ENCODE measurements at places on chromosomes 1 and 21. TPM values are rescaled to one million over a fixed set of nuclear protein-coding genes. Genes with fewer than 3 reads are reported as not detected.

DNA sequence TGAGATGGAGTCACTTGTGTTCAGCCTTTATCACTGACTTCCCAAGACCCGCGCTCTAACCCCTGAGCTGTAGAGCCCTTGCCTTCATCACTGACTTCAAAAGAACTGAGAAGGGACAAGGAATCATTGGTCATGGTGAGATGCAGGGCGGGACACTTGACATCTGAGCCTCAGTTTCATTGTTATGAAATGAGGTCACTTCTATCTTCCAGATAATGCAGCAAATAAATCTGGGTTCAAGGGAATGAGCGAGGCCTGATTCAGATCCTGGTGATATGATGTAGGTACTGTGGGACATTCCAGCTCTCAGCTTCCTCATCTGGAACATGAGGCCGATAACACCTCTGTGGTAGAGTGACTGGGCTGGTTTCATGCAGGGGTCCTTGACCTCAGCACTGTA is 13.8 kb downstream of the KAZN start:
- DNase-seq, result no peak

DNA sequence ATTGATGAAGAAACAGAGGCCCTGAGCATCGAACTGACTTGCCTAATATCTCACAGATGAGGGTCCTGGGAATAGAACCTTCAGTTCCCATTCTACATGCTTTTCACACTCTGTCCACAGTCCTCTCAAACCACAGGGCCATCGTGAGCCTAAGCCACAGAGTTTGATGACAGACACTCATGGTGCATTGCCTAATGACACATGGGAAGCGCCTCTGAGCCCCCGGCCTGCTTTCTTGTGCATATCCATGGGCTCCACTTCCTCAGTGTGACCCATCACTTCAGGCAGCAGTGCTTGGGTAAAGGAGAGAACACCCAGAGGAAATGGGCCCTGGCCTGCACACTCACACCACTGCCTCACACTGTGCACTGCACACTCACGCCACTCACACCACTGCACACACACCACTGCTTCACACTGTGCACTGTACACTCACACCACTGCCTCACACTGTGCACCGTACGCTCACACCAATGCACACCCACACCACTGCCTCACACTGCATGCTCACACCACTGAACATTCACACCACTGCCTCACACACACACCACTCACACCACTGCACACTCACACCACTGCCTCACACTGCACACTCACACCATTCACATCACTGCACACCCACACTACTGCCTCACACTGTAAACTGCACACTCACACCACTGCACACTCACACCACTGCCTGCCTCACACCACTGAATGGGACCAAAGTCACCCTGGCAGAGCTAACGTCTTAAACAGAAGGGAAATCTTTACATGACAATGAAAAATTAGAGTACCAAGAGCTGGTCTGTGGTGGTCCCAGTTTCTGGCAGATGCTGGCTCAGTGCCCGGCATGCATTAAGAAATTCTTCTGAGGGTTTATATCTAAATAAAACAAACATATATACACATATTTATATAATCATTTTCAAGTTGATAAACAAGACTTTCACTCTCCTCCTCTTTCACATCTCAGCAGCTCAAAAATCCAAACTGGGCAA is 53.0 kb downstream of the KANK4 start:
- DNase-seq, result no peak

DNA sequence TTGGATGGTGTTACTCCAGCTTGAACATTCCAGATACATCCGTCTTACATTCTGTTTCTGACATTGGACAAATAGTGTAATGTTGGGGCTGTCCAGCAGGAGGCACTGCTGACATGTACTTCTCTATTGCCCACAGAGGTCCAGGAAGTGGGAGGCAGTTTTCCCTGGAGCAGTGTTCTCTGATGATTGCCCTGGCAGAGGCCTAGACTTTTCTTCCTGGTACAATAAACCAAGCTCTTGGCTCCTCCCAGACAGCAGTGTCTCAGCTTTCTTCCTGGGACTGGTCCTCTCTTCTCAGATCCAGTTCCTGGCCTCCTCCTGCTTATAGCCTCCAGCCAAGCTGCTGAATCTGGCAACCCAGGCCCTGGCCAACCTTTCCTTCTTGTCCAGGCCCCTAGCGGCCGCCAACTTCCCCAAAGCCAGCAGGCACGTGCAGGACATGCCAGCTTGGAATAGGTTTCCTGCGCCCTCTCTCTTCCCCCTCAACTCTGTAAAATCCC is 14.9 kb upstream of the IFNLR1 start:
- peak; percentile 96 for DNase-seq

DNA sequence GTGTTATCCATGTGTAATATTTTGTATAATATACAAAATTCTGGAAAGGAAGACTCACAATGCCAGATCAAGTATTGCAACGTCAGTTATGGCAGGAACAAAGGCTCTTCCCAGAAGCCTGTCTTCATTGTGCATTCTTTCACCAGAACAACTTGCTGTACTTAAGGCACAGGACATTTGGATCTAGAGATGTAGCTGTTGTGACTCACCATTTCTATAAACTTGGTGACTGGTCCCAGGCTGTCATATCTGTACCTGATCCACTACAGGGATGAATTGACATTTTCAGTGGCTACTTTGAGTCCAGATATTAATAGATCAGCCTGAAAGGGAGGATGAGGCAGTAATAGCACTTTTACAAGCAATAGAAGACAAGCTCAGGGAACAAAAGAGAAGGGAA is 299.8 kb downstream of the DISC1 start:
- DNase-seq, result no peak

- DNase-seq, result no peak
Measured at GRCh38 chr1:181073638-181074037, 14.9 kb upstream of the IER5 start.

- no peak for DNase-seq
Measured at GRCh38 chr1:157992833-157993146, 655 bp upstream of the KIRREL1 start.

- DNase-seq, result no peak
Measured at GRCh38 chr1:227559499-227559898, 3.9 kb upstream of the ZNF678 start.

DNA sequence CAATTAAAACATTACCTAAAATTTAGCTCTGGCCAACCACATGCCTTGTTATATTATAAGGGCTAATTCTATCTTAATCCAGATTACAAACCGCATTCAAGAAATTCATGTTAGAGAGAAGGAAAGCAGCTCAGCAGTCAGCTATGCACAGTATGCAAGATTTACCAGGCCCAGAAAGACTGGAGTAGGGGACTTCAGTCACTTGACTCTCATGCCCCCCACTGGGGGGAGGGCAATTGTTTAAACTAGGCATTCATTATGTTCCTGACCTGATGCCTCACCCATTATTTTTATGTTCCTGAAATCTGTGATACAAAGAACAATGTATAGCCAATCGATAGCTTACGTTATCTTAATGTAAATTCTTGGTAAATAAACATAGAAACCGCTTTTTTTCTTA is 96.9 kb downstream of the ZNF644 start:
- DNase-seq, result no peak

The HP1BP3 gene
- total RNA-seq, result 152 TPM

- DNase-seq, result no peak
Measured at GRCh38 chr1:36717431-36717830, 234.7 kb upstream of the CSF3R start.

DNA sequence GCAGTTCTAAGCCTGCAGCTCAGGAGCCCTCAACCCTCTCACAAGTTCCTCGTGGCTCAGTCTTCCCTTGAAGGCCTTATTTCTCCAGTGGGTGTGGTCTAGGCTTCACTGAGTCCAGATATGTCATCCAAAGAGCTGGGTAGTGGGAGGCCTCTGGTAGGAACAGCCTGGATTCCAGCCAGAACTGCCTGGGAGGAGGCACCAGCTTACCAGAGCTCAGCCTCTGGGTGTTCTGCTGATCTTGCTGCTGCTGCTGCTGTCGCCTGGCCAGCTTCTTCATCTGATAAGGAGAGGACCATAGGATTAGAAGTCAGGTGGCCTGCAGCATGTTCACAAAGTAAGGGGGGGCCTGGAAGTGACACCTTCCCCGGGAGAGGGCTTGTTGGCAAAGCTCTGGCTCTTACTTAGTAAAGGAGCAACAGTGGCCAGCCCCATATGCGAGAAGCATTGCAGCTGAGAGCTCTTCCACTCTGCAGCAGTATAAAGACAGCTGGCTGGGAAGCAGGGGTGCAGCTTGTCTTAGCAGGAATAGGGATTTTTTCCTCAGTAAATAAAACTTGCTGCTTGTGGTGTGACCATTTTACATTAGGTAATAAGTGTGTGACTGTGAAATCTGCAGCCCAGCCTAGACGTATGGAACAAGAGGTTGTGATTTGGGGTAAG is 148.5 kb downstream of the LMX1A start:
- DNase-seq, result no peak

Measured in omental fat pad (tissue), 4 donors.